ENCODE measurements at places on chromosomes 7 and 10.

DNA sequence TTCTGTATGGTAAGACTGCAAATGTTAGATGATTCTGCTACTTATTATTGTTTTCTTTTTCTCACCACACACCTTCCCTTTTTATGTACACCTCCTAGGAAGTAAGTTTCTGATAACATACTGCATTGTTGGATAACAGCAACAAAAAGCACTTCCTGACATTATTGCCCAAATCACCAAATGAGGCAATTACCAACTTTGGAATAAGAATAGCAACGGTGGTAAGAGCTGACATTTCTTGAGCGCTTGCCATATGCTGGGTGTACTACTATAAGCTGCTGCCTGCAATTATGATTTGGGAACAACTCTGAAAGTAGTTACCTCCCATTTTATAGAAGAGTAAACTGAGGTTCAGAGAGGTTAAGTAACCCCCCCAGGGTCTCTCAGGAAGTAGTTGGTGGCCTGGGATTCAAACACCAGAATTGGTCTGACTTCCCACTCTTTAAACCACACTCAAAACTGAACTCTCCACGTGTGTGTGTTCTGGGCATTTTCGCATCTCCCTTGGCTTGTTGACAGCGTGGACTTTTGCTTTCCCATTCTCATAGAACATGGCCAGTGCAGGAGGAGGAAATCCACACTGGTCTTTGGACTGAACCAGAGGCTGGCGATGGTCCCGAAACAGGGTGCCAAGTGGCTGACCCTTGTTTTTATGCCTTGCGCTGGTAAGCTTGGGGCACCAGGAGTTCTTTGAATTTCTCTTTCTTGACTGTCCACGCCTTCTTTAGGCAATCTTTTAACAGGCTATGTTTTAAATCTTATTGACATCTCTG lies 71.4 kb downstream of the TCF7L2 start:
- no peak for DNase-seq

GRCh38 chr7:128358233-128358632 lies 3.3 kb downstream of the PRRT4 start:
- no peak for DNase-seq

DNA sequence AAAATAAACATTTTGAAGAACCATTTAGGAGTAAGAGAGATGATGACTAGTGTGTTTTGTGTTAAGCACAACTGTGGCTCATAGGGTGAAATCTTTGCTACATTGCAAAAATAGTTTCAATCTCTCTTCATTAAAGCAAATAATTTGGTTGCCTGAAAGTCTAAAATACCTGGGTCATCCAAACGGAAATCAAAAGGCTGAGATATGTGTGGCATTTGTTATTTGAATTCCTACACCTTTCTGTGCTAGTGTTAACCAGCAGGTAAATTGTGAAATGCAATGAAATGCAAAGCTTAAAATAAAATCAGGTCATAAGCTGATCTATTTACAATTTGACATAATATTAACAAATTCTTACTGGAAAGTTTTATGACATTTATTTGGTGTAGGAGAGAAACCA lies 40.9 kb upstream of the SEMA3E start:
- no peak for DNase-seq

GRCh38 chr10:13352519-13352918 lies 4.4 kb upstream of the SEPHS1 start:
- DNase-seq = no peak

DNA sequence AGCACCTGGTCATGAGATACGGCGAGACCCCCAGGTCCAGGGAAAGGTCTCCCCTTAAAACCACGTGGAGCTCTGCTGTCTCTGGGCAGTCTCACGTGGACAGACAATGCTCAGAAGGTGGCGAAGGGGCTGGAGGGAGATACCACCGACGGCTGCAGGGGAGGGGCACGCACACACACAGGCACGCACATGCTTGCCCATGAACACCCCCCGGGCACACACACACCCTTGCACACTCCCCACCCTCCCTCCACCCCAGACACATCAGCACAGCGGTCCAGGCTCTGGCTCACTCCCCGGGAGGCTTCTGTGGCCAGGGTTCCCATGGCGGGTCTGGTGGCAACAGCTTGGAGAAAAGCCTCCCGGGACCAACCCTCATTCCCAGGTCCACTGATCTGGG lies 52.4 kb upstream of the TNRC18 start:
- no peak for DNase-seq

DNA sequence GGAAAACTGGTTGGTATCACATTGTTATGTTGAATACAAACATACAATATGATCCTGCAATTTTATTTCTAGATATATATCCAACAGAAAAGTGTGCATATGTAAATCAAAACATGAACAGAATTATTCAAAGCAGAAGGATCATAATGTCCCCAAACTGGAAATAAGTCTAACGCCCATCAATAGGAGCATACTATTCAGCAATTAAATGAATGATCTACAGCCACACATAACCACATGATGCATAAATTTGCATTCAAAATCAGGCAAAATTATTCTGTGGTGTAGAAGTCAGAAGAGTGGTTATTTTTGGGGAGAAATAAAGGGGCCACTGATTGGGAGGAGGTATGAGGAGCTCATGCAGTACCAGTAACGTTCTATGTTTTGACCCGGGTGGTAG lies 28.6 kb downstream of the NPY start:
- DNase-seq = no peak

- DNase-seq = no peak
These were observed 19.9 kb upstream of the CCNY start for GRCh38 chr10:35316218-35316967.

DNA sequence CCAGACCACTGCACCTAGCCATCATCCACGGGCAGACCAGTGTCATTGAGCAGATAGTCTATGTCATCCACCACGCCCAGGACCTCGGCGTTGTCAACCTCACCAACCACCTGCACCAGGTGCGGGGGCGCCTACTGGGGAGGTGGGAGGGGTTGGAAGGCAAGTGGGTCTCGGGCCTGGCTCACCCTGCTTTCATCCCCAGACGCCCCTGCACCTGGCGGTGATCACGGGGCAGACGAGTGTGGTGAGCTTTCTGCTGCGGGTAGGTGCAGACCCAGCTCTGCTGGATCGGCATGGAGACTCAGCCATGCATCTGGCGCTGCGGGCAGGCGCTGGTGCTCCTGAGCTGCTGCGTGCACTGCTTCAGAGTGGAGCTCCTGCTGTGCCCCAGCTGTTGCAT lies 4.6 kb downstream of the NFKB2 start:
- DNase-seq = no peak

DNA sequence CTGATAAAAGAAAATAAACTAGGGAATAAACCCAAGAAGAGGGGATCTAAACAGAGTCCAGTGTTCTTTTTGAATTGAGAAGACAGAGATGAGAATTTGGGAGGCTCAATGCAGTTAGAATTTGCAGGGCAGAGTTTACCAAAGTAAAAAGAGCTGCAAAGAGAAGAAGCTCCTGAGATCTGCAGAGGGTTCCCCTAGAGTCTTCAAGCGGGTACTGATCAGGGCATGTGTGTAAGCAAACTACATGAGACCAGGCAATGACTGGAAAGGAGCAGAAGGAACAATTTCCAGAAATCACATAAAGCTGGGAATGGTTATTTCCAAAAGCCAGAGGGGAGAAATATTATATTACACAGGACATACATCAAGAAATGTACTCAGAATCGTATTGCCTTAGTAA lies 58.1 kb upstream of the TES start:
- no peak for DNase-seq

DNA sequence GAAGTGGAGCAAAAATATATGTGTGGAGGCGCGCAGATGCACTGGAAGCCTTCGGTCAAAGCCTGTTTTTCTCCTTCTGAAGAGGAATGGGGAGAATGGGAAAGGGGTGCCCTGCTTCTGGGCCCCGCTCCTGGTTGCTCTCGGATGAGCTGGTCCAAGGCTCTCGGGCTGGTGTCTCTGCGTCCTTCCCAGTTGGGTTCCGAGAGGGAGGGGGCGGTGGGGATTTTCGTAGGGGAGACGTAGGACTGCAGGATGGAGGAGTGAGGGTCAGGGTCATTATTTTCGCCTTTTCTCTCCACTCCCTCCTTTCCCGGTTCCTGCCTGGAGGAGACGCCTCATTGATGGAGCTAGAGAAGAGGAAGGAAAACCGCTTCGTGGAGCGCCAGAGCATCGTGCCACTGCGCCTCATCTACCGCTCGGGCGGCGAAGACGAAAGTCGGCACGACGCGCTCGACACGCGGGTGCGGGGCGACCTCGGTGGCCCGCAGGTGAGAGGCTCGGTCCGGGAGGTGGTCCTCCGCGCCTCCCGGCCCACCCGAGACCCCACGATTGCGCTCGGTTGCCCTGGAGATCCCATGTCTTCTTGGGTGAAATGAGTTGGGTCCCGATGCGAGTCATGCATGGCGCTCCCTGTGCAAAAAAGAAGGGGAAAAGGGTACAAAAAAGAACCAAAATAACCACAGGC lies 790 bp downstream of the ADAM22 start:
- peak; percentile 28 for DNase-seq

- DNase-seq = no peak
These were observed 433.6 kb downstream of the NRG3 start for GRCh38 chr10:82308641-82309040.

GRCh38 chr10:126397156-126397555 lies 8.9 kb upstream of the ADAM12 start:
- no peak for DNase-seq

DNA sequence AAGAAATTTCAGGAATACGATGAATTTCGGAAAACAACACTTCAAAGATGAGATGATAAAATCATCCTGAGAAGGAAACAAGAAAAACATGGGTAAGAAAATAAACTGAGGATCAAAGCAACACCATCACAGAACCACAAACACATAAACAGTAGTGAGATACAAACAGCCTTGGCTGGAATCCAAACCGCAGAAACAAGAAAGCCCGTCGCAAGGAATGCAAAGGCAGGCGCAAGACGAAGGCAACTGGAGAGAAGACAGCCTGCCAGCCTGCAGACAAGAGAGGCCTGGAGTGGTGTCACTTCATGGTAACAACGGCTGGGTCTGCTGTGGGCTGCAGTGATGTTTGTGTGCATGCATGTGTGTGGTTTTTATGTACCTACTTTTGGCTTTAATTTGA lies 61.8 kb upstream of the DRGX start:
- DNase-seq = no peak

- no peak for DNase-seq
These were observed 59.4 kb downstream of the MTPN start for GRCh38 chr7:135917721-135918120.

- no peak for DNase-seq
These were observed 127.1 kb downstream of the AOAH start for GRCh38 chr7:36597090-36597773.

GRCh38 chr10:126639084-126639483 lies 31.4 kb downstream of the C10orf90 start:
- DNase-seq = no peak

- no peak for DNase-seq
These were observed 3.0 kb downstream of the TMEM273 start for GRCh38 chr10:49185213-49185612.

DNA sequence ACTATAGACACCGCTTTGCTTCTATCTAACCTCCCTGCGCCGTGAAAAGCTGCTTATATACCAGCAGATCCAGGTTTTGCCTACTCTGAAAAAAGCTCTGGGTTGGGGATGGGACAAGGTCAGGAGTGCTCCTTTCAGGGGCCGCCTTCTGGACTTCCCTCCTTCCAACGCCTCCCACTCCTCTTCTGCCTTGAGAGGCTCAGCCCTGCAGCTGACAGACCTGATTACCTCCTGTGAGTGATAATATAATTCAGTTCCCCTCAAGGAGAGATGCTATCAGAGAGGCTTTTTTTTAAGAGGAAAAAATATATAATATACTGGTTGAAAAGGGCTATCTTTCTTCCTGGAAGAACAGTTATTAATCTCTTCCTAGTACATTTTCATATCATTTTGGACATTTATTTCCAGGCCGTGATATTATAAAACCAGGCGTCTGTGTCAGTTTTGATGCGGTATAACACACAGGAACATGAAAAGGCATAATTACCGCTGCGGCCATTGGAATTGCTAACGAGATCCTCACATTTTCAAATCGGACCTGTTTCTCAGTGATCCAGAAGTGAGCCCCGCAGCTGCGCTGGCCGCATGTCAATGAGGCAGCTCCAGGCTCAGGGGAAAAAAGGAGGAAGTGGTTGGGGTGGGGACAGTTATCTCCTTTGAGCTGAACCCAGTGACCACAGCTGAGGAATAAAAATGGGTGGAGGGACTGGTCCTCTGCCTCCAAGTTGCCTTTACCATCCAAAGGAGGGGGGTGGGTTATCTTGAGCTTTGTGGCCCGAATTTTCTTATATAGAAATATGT lies 457.1 kb downstream of the TYW1 start:
- no peak for DNase-seq

DNA sequence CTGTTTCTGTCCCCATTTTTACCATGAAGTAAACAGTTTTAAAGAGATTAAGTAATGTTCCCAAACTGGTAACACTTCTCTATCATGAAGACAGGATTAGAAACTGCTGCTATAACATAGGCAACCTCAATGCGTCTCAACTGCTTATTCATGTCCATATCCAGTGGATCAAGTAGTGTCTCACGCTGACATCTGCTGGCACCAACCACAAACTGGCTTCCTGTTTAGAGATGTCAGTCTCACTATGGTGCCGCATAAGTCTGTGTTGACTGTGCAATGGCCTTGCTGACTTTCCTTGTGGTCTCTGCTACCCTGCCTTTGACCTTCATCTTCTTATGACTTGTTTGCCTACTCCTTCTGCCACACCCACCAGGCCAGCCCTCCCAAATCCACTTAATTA lies 369.6 kb upstream of the DPP6 start:
- DNase-seq = no peak

DNA sequence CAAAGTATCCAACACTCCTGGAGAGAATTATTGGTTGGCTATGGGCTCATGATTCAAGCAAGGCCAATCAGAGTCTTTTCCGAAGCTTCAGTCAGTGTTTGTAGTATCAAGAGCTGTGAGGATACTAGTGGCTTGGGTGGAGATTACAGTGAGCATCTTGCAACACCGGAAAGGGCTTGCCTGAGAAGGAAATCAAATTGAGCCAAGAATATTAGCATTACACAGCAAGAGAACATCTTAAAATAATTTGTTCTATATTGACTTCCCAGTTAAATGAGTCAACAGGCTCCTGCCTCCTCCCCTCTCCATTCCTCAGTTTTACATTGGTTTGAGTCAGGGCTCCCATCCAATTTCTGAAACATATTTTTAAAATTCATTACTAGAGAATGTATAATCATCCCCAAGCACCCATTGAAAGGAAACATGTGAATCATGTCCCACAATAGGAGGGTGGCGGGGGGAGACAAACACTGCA lies 127.4 kb downstream of the ELAPOR2 start:
- DNase-seq = no peak

Measured in ACHN (cell line).